Liver (tissue), 10 donors: ENCODE measurements at places on chromosomes 6 and 20. TPM values are rescaled to one million over a fixed set of nuclear protein-coding genes. Genes with fewer than 3 reads are reported as not detected.

ETV7 gene
- total RNA-seq = 0.28 TPM

LINC00237 gene
- not detected for total RNA-seq

CHD6 gene
- 14.8 TPM for total RNA-seq

KATNA1 gene
- total RNA-seq = 8.3 TPM

ABHD16B gene
- total RNA-seq = not detected

LAMA4 gene
- 6.0 TPM for total RNA-seq

GRIK2 gene
- 0.05 TPM for total RNA-seq

POPDC3 gene
- total RNA-seq = not detected

AGPAT4 gene
- 0.92 TPM for total RNA-seq

SNPH gene
- 0.28 TPM for total RNA-seq

CST8 gene
- not detected for total RNA-seq

SLC16A10 gene
- total RNA-seq = 11.0 TPM

RAMACL gene
- 0.28 TPM for total RNA-seq

OPRL1 gene
- 0.42 TPM for total RNA-seq

LAMP5 gene
- total RNA-seq = 0.09 TPM

SIGLEC1 gene
- 7.5 TPM for total RNA-seq

BTBD9 gene
- total RNA-seq = 5.4 TPM

TSPO2 gene
- total RNA-seq = 0.25 TPM

FABP7 gene
- total RNA-seq = not detected

GINS1 gene
- 0.25 TPM for total RNA-seq

APOBEC2 gene
- total RNA-seq = not detected

ADGRG6 gene
- total RNA-seq = 110 TPM

TAGAP gene
- 2.0 TPM for total RNA-seq

BPIFB2 gene
- total RNA-seq = 1.9 TPM

MAFB gene
- total RNA-seq = 12.4 TPM

TMEM151B gene
- total RNA-seq = not detected

CNBD2 gene
- total RNA-seq = 2.8 TPM

CTCFL gene
- 0.08 TPM for total RNA-seq

IMPG1 gene
- not detected for total RNA-seq

NOTCH4 gene
- 2.6 TPM for total RNA-seq

CDSN gene
- total RNA-seq = not detected

TBC1D22B gene
- 10.7 TPM for total RNA-seq

RUNX2 gene
- total RNA-seq = 1.1 TPM

ZNF165 gene
- 1.3 TPM for total RNA-seq

MCHR2 gene
- not detected for total RNA-seq

EPHA7 gene
- total RNA-seq = under 0.01 TPM

BPIFB1 gene
- 0.08 TPM for total RNA-seq

CGAS gene
- 2.0 TPM for total RNA-seq

CTNNBL1 gene
- 21.2 TPM for total RNA-seq

KCNS1 gene
- not detected for total RNA-seq

SOX18 gene
- total RNA-seq = 2.1 TPM

NMBR gene
- not detected for total RNA-seq
